Esophagus squamous epithelium (tissue), 5 donors: ENCODE measurements at places on chromosomes 11 and 22. TPM values are rescaled to one million over a fixed set of nuclear protein-coding genes. Genes with fewer than 3 reads are reported as not detected.

The UBQLNL gene
- 0.27 TPM for total RNA-seq

The RGL4 gene
- total RNA-seq = not detected

The ROBO3 gene
- 12.4 TPM for total RNA-seq

The PLEKHA7 gene
- 64.0 TPM for total RNA-seq

The SLC17A6 gene
- not detected for total RNA-seq

GRCh38 chr11:46265764-46266163 lies 11.7 kb upstream of the CREB3L1 start:
- DNase-seq = no peak

DNA sequence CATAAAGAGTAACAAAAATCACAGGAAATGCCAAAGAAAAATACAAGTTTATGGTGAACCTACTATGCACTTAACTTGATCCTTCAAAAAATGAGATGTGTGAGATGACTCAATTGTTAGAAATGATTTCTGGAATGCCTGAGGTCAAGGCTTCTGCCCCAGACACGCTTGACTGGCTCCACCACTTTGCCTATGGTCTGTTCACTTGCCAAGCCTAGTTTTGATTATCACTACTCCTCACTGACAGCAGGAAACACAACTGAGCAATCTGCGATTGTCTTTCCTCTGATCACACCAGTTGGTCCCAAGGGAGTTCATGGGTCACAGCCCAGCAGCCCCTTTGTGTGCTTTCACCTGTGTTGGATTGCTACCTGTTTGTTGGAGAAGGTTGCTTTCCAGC lies 20.6 kb upstream of the PRDM10 start:
- DNase-seq = no peak

DNA sequence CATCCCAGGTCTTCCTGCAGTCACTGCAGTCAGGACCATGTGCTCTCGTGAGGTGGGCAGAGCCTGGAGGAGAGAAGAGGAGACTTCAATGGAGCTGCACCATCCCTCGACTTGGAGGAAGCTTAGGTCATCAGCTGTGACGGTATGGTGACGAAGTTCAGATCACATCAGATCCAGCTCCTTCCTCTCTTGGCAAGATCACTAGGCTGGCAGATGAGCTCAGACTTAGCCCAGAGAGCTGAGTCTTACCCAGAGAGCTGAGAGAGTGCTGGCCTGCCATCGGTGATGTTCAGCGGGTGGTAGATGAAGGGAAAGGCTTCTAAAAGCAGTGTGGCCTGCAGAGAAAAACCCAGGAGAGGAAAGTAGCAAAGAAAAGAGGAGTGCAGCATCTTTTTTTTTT lies 1.8 kb upstream of the SLC15A3 start:
- no peak for DNase-seq

- no peak for DNase-seq
These were observed 716.6 kb downstream of the BRD1 start for GRCh38 chr22:49111085-49111484.

DNA sequence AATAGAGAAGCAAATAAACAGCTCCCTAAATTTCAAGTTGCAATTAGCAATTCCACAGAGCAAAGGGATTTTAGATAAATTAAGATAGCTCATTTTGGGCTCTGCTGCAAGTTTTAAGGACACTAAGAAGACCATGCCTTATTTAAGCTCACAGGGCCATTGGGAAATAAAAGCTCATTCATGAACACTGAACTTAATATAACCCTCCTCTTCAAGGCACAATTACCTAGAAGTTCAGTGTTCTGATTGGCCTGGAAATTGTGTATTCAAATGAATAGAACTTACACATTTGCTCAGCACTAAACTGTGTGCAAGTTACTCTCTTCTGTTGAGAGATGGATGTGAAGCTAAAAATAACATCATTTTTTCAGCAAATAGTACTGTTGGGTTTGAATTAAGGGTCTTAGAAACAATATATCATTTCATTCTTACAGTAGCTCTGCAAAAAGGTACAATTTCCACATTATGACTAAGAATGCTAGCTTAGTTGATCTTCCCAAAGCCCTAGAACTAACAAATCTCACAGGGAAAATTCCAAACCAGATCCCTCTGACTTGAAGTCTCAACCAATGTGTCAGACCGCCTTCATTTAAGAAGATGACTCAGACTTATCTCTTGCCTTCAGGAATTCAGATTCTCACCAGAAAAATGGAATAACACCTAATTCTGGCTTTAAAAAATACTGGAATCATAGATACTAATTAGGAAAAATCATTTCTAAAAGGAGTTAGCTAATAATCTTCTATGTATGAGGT lies 87.4 kb upstream of the LRRC55 start:
- DNase-seq = no peak

DNA sequence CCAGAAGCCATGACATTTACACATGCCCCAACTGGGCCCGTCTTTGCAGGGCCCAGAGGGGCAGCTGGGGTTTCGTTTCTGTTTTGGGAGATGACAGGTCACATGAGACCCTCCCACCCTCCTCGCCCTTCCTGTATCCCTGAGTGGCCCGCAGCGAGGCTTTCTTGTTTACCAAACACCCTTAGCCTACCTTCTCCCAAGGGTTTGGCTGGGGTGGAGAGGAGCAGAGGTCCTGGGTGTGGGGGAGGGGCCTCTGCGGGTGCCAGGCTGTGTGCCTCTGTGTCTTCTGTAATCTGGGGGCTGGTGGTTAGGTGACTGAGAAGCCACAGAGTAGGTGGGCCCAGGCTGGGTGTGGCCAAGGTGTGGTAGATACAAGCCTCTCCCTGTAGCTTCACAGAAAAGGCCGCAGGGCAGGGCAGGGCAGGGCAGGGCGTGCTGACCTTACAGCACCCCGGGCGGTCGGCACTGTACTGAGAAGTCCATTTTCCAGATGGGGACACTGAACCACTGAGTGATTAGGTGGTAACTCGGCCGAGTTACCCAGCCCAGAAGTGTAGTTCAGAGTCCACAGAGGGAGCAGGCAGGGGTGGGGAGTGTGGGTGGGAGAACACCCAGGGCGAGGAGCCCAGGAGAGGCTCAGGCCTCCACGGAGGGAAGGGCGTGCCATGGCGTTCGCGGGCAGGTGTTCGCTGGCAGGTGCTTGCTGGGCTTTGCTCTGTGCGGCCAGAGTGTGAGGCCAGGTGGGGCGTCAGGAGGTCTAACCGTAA lies 8.7 kb downstream of the PRR5 start:
- no peak for DNase-seq

DNA sequence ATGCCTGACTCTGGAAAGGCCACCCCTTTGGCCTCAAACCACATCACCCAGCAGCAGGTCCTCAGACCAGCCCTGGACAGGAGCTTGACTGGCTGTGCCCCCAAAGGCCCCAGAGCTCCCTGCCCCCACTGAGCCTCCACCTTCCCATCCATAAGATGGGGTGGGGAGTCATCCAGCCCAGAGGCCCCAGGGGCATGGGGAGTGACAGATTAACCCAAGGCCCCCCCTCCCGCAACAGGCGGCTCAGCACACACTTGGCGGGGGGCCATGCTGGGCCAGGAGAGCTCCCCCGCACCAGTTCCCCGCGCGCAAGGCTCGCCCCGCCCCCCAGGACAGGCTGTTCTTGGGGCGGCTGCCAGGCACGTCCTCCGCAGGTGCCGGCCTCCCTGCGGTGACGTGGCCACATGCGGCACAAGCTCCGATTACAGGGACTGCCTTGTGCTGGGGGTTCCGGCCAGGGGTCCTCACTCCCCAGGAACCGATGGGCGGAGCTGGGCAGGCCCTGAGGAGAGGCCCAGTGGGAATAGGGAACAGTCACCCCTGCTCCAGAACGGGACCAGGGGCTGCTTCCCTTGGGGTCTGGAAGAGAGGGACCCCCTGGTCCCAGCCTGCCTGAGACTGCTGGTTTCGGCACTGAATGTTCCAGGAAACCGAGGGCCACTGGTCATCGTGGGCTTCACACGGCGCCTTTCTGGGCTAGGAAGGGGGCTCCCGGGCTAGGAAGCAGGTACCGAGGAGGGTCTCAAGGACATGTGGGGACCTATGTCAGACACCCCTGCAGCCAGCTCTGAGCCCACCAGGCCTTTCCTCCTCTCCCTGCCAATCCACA lies 5.1 kb upstream of the CDKN1C start:
- no peak for DNase-seq

DNA sequence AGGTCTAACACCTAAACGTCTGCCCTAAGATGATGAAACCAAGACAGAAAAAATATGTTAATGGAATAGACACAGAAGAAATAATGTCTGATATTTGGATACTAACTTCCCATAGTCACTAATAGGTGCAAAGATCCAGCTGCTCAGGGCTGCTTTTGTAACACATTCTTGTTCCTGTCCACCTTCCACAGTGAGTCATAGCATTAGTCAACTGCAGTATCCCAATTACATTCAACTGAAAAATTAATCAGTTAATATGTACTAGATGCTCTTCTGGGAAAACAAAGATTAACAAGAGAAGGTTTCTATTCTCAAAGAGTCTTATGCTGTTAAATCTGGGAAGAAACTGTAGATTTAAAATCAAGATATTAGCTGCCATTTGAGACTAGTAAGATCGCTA lies 47.6 kb downstream of the HEPHL1 start:
- no peak for DNase-seq

GRCh38 chr22:41481925-41482318 lies 13.0 kb downstream of the ACO2 start:
- no peak for DNase-seq

DNA sequence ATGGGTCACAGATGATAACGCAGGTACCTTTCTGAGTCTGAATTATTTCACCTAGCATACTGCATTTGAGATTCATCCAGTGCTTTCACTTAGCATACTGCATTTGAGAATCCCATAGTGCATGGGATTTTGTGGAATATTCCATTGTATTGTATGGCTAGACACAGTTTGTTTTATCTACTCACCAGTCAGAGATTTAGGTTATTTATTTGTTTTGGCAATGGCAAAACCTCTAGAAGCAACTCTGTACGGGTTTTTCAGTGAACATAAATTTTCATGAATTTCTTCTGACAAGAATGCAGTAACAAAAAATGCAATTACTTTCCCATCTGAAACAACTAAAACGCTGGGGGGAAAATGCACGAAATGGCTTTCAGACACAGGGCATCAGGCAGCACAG lies 24.3 kb downstream of the SCN4B start:
- DNase-seq = no peak

GRCh38 chr11:100546714-100547113 lies 140.4 kb upstream of the ARHGAP42 start:
- no peak for DNase-seq

- DNase-seq = no peak
These were observed 203.1 kb upstream of the TMEM45B start for GRCh38 chr11:129612447-129612961.

GRCh38 chr11:18063125-18063524 lies 17.1 kb upstream of the TPH1 start:
- DNase-seq = no peak

GRCh38 chr22:46119729-46120419 lies 30.5 kb upstream of the PPARA start:
- DNase-seq = no peak
